Stromal cell of bone marrow (primary cell): ENCODE measurements at places on chromosomes 1 and 21.

DNA sequence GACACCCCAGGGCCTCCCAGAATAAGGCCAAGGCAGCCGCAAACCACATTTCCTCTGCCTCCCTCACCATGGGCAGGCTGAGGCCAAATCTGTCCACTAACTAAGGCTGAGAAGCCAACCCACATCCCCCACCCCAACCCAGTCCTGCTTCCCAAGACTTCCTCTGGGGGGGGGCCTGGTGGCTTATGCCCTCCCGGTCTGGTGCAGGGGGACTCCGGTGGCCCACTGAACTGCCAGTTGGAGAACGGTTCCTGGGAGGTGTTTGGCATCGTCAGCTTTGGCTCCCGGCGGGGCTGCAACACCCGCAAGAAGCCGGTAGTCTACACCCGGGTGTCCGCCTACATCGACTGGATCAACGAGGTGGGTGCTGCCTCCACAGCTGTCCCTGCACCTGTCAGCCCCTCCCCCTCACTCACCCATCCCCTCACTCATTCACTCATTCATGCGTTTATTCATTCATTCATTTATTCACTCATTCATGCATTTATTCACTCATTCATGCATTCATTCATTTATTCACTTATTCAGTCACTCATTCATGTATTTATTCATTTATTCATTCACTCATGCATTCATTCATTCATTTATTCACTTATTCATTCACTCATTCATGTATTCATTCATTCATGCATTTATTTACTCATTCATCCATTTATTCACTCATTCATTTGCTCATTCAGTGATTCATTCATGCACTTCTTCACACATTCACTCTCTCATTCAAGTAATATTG is 7.3 kb downstream of the CTRC start:
- no peak for DNase-seq

- DNase-seq, result no peak
These were observed 313.1 kb upstream of the TMPRSS15 start for GRCh38 chr21:18716578-18717138.

- DNase-seq, result peak; percentile 58
These were observed 26.8 kb upstream of the ZNF697 start for GRCh38 chr1:119674835-119675289.

GRCh38 chr21:35441868-35442582 is 392.9 kb upstream of the RUNX1 start:
- no peak for DNase-seq

GRCh38 chr1:16248603-16249516 is 11.9 kb upstream of the CPLANE2 start:
- DNase-seq, result peak; percentile 63
